T-helper 22 cell (primary cell): ENCODE measurements at places on chromosomes 5 and 9.

DNA sequence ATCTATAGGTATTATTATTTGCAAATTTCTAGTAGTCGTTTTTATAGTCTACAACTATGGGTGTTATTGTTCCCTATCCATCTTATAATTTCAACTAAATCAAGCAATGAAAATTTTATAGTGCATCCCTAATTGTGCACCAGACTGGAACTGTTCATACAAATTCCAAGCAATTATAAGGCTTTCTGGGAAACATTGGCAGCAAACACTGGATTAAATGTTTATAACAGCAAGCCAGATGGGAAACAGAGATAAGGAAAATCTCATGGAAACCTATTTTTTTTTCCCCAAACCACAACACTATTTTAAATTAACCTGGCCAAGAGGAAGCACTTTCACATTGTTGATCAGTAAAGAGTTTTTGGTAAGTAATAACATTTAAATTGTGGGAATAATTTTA lies 524.3 kb downstream of the RASEF start:
- DNase-seq: no peak

- no peak for DNase-seq
These were observed 182.8 kb downstream of the MCTP1 start for GRCh38 chr5:95102080-95102479.

DNA sequence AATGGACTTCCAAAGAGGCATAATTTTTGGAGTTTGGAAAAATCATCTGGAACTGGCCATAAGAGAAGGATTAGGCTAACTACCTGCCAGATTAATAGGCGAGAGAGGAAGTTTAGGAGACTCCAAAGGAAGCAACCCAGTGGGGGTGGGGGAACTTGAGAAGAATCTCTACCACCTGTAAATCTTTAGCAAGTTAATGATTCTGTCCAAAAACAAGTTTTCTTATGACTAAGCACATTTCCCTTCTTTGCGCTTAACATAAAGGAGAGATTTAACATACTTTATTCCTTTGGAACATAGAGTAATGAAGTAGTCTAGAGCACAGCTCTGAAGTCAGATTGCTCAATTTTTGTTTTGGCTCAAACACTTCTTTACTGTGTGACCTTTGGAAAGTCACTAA lies 58.2 kb upstream of the PAPPA start:
- DNase-seq: no peak

GRCh38 chr9:136295542-136296433 lies 8.1 kb downstream of the CCDC187 start:
- no peak for DNase-seq

- no peak for DNase-seq
These were observed 197.0 kb downstream of the SEC61B start for GRCh38 chr9:99419070-99419469.

DNA sequence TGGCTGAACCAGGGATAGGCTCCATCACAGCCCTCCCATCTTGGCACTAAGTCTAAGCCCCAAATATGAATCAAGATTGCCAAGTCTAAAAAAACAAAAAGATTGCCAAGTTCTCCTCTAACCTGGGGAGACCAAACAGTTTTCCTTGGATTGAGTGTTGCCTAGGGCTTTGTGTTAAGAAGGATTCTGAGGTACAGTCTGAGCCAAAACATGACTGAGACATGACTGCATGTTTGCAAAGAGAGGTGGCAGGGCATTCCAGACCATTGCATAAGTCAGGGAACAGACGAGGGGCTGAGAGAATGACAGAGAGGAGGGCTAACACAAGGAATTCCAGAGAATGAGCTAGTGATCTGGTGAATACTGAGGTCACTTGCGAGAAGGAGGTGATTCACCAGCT lies 11.4 kb downstream of the LAMC3 start:
- DNase-seq: no peak

- no peak for DNase-seq
These were observed 44.0 kb upstream of the RNU6ATAC start for GRCh38 chr9:134208310-134208841.
